ENCODE measurements at places on chromosomes 16 and 17.

DNA sequence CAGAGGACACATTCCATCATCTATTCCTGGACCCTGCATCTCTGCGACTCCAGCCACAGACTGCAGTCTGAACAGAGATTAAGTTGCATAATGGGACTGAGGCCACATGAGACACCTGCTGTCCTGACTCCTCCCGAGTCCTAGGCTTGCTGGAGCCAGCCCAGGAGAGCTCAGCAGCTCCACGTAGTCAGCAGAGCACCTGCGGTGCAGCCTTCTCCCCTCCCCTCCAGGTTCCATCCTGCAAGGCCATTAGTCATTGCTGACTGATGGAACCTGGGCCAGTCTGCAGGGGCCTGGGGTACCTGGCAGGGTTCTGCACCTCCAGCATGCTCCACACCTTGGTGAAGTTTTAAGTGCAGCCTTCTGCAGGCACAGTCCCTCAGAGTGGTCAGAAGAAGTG, 76.7 kb downstream of the PLD6 start:
- DNase-seq = no peak

- DNase-seq = no peak
Observed at GRCh38 chr16:78004517-78004916, 17.8 kb upstream of the CLEC3A start.

DNA sequence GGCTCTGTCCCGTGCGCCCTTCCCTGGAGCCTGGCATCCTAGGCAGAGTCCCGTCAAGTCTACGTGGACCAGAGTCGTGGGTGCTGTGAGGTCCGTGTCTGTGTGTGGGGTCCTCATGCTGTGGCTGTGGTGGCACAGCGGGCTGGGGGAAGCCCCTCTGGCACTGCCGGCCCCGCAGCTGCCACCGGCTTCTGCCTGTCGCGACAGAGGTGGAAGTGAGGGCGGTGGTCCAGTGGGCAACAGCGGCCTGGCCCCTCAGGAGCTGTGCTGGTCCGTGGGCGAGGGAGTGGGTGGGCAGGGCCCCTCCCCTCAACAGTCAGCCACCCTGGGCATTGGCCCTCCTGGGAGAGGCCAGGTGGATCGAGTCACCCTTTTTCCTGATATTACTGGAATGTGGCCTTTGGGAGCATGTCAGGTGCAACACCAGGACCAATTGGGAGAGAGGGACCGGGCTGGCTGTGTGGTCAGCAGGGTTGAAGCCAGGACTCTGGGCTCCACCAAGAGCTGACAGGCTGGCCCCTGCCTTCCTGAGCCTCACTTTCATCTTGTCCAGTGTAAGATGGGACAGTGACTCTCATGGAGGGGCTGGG, 11.9 kb downstream of the BAIAP2 start:
- DNase-seq = no peak

GRCh38 chr17:78131172-78132083, 857 bp downstream of the TMC8 start:
- peak; percentile 83 for DNase-seq

GRCh38 chr17:32569171-32570080, 82.6 kb downstream of the CDK5R1 start:
- DNase-seq = no peak

Measured in activated T-cell treated with anti-CD3 and anti-CD28 coated beads, Interleukin-2, amount 50 U/mL, for 24 hours (primary cell).